ENCODE measurements at places on chromosomes 3 and 15. TPM values are rescaled to one million over a fixed set of nuclear protein-coding genes. Genes with fewer than 3 reads are reported as not detected.

The SLC28A1 gene
- 0.41 TPM for total RNA-seq

The PLA2G4D gene
- not detected for total RNA-seq

The MTHFS gene
- total RNA-seq = 30.6 TPM

The RHCG gene
- total RNA-seq = not detected

The DNAH12 gene
- total RNA-seq = 0.14 TPM

The SPESP1 gene
- 2.7 TPM for total RNA-seq

GRCh38 chr3:124686028-124686670 lies 44.1 kb upstream of the UMPS start:
- DNase-seq = no peak

DNA sequence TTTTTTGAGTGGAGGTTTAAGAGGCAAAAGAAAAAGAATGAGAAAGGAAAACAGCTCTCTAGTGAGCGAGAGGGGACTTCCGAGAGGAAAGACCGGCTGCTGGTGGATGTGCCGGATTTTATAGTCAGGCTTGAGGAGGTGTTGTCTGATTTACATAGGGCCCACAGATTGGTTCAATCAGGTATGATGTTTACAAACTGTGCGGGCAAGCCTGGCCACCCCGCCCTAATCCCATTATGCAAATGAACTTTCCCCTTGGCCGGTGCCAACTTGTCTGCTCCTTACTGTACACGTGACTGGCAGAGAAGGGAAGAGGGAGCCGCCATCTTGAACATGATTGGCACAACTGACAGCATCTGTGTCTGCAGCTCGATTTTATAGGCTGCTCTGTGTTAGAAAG lies 44.7 kb downstream of the FAM43A start:
- no peak for DNase-seq

GRCh38 chr3:88985491-88985890 lies 121.9 kb upstream of the EPHA3 start:
- no peak for DNase-seq

DNA sequence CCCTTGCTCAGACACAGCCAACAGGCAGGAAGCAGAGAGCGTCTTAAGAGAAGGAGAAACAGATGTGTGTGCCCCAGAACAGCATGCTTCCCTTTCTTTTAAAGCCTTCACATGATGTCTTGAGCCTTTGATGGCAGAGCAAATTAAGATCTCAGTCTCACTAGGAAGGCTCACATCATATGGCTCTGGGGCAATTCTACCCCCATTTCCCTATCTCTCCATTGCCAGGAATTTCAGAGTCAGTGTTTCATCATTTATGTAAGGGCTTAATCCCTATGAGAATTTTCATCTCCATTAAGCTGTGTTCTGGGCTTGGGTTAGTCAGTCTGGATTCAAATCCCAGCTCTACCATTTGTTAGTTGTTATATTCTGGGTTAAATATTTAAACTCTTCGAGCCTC lies 41.4 kb upstream of the GLCE start:
- no peak for DNase-seq

DNA sequence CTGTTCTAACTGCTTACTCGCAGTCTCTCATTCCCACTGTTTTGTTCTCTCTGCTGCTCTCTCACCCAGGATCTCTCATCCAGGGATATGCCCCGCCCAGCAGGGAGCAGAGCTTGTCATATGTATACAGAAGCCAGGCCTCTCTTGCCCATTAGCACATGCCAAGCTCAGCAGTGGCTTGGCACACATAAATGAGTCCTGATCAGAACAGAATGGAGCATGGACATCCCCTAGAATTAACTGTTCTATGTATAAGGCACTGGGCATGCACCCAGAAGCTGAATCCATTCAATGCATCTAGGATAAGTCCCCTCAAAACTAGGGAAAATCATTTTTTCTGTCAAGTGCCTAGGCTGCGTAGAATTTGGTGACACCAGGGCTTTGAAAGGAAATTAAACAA lies 61.6 kb downstream of the IGSF11 start:
- no peak for DNase-seq

- DNase-seq = no peak
These were observed 68.1 kb downstream of the ATP10A start for GRCh38 chr15:25795061-25795460.

DNA sequence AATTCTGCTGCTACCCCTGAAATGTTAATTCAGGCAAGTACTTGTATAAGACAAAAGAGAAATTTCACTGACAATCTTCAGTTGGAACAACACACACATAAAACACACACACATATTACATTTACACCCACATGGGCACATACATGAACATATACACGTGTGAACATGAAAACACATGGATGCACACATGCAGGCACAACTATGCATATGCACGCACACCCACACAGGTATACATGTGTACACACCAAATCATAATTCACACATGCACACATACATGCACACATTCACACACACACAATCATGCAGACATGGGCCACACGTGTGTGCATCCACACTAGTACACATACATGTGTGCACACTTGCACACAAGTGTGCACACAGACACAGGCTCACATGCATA lies 277.8 kb downstream of the OCA2 start:
- DNase-seq = no peak

GRCh38 chr3:42424911-42425310 lies 14.5 kb upstream of the LYZL4 start:
- no peak for DNase-seq

GRCh38 chr3:15851735-15852134 lies 54.0 kb upstream of the ANKRD28 start:
- no peak for DNase-seq
